Smooth muscle cell of the pulmonary artery (primary cell): ENCODE measurements at places on chromosomes 3 and 15. TPM values are rescaled to one million over a fixed set of nuclear protein-coding genes. Genes with fewer than 3 reads are reported as not detected.

Gene FGD5
- 0.20 and 2.0 TPM in 2 replicates for total RNA-seq

Gene COL6A6
- 0.23 and 2.7 TPM in 2 replicates for total RNA-seq

Gene ANKRD63
- total RNA-seq, result not detected in 2 replicates

Gene MAGEL2
- 0.73 and 0.98 TPM in 2 replicates for total RNA-seq

Gene GOLGA6D
- total RNA-seq, result not detected in 2 replicates

Gene UBA3
- total RNA-seq, result 52.1 and 64.4 TPM in 2 replicates

Gene GABPB1
- 35.3 and 38.0 TPM in 2 replicates for total RNA-seq

Gene EFCAB12
- 0.03 and 0.07 TPM in 2 replicates for total RNA-seq

Gene CCR3
- not detected in 2 replicates for total RNA-seq

Gene PIF1
- 5.2 and 6.3 TPM in 2 replicates for total RNA-seq

Gene PGBD4
- total RNA-seq, result 3.6 and 3.9 TPM in 2 replicates

Gene TRIM42
- total RNA-seq, result not detected in 2 replicates

Gene FBN1
- total RNA-seq, result 2,453 and 2,749 TPM in 2 replicates

Gene NANOGP8
- total RNA-seq, result not detected in 2 replicates

Gene XIRP1
- 0.07 TPM in 2 replicates for total RNA-seq

Gene ITPKA
- total RNA-seq, result 0.76 and 0.91 TPM in 2 replicates

Gene GOLGA8M
- 1.8 and 2.0 TPM in 2 replicates for total RNA-seq

Gene ZBTB38
- total RNA-seq, result 130 and 165 TPM in 2 replicates

Gene LYSMD2
- total RNA-seq, result 3.8 and 4.3 TPM in 2 replicates

Gene FILIP1L
- total RNA-seq, result 23.8 and 24.7 TPM in 2 replicates

Gene CLRN1
- not detected in 2 replicates for total RNA-seq

Gene ROPN1
- total RNA-seq, result not detected in 2 replicates

Gene IL5RA
- not detected in 2 replicates for total RNA-seq

Gene REC114
- not detected in 2 replicates for total RNA-seq

Gene ZBED2
- total RNA-seq, result 0.07 TPM in 1 of 2 replicates, not detected in the other

Gene GMNC
- total RNA-seq, result 0.07 TPM in 2 replicates

Gene PODXL2
- total RNA-seq, result 5.4 and 6.5 TPM in 2 replicates

Gene MST1R
- total RNA-seq, result 0.79 and 1.4 TPM in 2 replicates

Gene HMG20A
- 28.2 and 31.1 TPM in 2 replicates for total RNA-seq

Gene EOMES
- total RNA-seq, result not detected in 2 replicates

Gene PRTG
- 0.78 and 1.2 TPM in 2 replicates for total RNA-seq

Gene MUSTN1
- 0.13 TPM in 1 of 2 replicates, not detected in the other for total RNA-seq

Gene SLC22A14
- total RNA-seq, result 0.46 and 0.66 TPM in 2 replicates

Gene CFAP91
- total RNA-seq, result 0.59 and 0.72 TPM in 2 replicates

Gene CFAP100
- total RNA-seq, result not detected in 2 replicates

Gene UBE3A
- 73.1 and 84.6 TPM in 2 replicates for total RNA-seq

Gene DNAJB11
- total RNA-seq, result 56.6 and 59.0 TPM in 2 replicates

Gene OR5K2
- total RNA-seq, result not detected in 2 replicates

Gene AHSG
- total RNA-seq, result not detected in 2 replicates

Gene PLA2G4D
- total RNA-seq, result under 0.01 TPM in 1 of 2 replicates, not detected in the other

Gene ABHD17C
- total RNA-seq, result 8.8 and 9.6 TPM in 2 replicates

Gene PCOLCE2
- total RNA-seq, result 192 and 258 TPM in 2 replicates

Gene GASK1A
- 0.69 and 2.4 TPM in 2 replicates for total RNA-seq

Gene CELSR3
- 0.91 and 2.9 TPM in 2 replicates for total RNA-seq

Gene HYAL1
- 0.89 and 2.5 TPM in 2 replicates for total RNA-seq

Gene PEX11A
- total RNA-seq, result 7.5 and 10.6 TPM in 2 replicates

Gene ZNF860
- 0.33 and 0.46 TPM in 2 replicates for total RNA-seq

Gene CCR8
- not detected in 2 replicates for total RNA-seq

Gene C3orf85
- total RNA-seq, result not detected in 2 replicates

Gene NTRK3
- total RNA-seq, result 1.4 and 1.5 TPM in 2 replicates

Gene TMEM40
- not detected in 2 replicates for total RNA-seq
